Central memory CD4-positive, alpha-beta T cell (primary cell): ENCODE measurements at places on chromosomes 5 and 9.

- no peak for DNase-seq
Measured at GRCh38 chr5:1657161-1657741, 133.5 kb upstream of the LPCAT1 start.

DNA sequence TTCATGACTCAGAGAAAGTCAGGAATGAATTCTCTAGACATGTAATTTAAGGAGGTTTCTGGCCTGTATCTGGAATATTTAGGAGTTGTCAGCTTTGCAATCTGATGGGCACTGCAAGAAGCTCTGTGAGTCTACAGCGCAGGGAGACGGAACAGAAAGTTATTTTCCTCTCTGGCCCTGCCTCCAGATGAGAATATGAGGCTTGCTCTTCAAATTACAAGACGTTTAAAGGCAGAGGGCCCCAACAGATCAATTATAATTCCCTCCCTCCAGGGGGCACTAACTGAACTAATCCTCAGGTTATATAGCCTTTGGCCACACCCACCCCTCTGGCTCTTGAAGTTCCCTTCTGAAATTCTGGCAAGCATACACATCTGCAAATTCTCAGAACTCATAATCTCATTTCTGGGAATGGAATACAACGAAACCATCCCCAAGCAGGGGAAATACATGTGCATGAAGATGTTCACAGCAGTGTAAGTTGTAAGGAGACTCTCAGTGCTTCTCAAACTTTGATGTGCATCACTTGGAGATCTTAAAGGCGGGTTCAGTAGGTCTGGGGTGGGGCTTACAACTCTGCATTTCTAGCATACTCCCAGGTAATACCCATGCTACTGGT, 307.6 kb downstream of the CWC27 start:
- peak; percentile 46 for DNase-seq

- DNase-seq, result no peak
Measured at GRCh38 chr5:179867476-179867875, 8.9 kb upstream of the MRNIP start.

GRCh38 chr5:1760656-1761452, 38.8 kb downstream of the MRPL36 start:
- DNase-seq, result no peak

GRCh38 chr9:85009251-85009650, 339.7 kb downstream of the NTRK2 start:
- no peak for DNase-seq

GRCh38 chr5:95725937-95726810, 5.0 kb upstream of the RHOBTB3 start:
- no peak for DNase-seq
